ENCODE measurements at places on chromosomes 1 and 21.

DNA sequence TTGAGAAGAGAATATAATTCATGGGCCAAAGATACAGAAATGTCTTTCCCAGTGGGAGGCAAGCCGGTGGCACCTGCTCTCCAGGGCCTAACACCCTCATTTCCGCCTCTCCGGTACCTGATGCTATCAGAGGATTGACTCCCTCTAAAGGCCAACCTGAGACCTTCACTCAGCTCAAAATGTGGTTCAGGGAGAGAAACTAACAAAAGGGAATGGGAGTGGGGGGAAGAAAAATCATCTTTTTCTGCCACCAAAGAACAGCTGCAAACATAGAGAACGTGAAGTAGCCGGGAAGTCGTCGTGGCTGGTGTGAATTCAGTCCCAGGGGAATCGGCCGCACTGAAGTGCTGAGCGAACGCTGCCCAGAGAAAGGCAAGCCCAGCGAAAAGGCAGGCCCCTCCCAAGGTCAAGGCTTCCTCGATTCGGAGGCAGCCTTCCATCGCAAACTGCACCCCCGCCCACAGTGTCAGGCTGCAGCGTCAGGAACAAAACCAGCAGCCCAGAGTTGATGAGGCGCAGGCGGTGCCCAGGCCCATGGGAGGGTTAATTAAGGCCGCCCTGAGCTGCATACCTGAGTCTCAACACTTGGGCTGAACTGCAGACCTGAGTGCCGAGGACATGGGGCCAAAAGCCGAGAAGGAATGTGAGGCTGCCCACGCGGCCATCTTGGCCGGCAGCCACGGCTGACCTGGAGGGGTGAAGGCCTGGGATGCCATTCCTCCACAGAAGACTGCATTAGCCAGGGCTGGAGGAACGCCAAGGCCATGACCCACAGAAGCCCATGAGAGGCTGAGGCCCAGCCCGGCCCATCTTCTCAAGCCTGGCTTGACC is 160.2 kb downstream of the PSMG1 start:
- ATAC-seq = peak; percentile 81

- no peak for ATAC-seq
Measured at GRCh38 chr21:16404776-16405175, 675.0 kb downstream of the USP25 start.

GRCh38 chr21:34890724-34891612 is 158.1 kb downstream of the RUNX1 start:
- ATAC-seq = peak; percentile 6

- ATAC-seq = no peak
Measured at GRCh38 chr21:42746593-42747275, 93.3 kb downstream of the PDE9A start.

- peak; percentile 86 for ATAC-seq
Measured at GRCh38 chr1:55916481-55916880, 662.9 kb downstream of the PLPP3 start.

- no peak for ATAC-seq
Measured at GRCh38 chr1:163444665-163445064, 122.9 kb downstream of the NUF2 start.

- ATAC-seq = no peak
Measured at GRCh38 chr1:224846119-224846907, 83.2 kb upstream of the DNAH14 start.

DNA sequence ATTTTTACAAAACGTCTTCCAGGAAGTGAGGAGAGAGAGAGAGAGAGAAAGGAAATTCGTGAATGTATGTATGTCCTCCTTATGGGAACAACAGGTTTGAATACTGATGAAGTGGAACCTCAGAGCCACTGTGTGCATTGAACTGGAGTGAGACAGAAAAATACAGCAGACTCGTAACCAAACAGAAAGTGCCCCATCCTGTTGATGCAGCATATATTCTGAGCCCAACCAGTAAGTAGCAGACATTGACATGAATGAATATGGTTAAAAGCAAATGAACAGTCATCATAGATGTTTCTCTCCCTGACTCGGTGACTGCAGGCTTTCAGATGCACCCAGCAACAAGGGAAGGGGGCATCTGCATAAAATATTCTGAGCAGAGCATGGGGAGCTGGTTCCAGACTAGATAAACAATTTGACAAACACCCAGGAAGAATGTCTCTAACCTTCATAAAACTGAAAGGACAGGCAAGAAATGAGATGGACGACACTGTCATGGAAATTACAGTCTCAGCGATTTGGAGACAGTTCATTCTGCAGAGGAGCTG is 471.0 kb upstream of the PBX1 start:
- no peak for ATAC-seq

DNA sequence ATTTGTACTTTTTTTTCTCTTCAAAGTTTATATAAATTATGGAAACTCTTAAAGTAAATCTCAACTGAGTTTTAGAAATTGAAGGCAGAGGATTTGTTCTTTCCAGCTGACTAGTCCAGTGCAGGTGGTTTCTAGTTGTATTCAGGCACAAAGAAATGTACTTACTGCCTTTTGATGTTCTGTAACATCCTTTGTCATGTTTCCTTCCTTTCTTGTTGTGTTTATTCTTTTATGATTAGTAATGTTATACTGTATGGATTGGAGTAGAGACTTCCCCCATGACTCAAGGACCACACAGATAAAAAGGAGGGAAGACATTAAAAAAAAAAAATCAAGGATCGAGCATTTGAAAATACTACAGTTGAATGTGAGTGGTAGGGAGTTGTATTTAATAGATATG is 8.0 kb downstream of the HIPK1 start:
- no peak for ATAC-seq

- ATAC-seq = no peak
Measured at GRCh38 chr1:227898502-227899140, 49.1 kb downstream of the WNT9A start.

GRCh38 chr1:170670802-170671628 is 7.1 kb downstream of the PRRX1 start:
- ATAC-seq = peak; percentile 66

- no peak for ATAC-seq
Measured at GRCh38 chr1:210800756-210801155, 333.2 kb downstream of the KCNH1 start.

DNA sequence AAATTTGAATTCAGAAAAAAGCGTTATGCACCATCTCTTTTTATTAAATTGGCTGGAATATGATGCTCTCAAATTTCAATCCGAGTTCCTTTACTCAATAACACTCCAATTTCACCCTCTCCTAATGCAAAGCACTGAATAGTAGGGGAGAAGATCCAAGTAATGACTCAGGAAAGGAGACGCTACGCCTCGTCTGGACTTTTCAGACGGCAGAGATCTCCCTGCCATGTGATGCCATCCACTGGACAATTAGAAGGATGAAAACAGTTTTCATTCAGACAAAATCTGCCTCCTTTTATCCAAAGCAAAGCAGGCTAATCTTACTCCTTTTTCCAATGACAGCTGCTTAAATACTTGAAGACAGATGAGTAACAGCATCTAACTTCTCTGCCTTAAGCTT is 242.4 kb upstream of the GREM2 start:
- ATAC-seq = peak; percentile 100

DNA sequence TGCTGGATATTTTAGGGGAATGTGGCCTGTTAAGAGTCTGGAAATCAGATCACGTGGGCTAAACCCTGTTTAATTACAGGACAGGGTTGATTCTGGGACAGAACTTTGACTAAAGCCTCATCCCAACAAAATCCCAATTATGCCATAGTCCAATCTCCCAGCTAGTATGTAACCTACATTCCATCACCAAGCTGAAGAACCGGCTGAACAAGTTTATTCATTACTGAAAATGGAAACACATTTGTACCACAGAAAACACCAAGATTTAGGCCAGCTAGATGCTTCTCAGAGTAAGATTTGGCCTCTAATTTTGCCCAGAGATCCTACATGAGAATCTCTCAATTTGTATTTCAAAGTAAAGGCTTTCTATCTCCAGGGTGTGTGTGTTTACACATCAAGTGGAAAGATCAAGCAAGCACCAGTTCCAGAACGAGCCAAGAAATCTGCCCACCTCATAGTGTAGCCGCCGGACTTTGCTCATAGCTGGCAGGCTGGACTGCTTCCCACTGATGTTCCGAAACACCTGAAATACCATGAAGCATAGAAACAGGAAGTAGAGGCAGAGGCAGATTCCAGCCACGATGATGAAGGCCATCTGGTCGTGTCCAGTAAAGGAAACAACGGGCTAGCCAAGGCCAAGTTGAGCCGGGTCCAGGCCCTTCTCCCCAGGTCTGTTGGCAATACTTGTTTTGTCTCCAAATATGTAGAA is 86.8 kb downstream of the WLS start:
- ATAC-seq = no peak

DNA sequence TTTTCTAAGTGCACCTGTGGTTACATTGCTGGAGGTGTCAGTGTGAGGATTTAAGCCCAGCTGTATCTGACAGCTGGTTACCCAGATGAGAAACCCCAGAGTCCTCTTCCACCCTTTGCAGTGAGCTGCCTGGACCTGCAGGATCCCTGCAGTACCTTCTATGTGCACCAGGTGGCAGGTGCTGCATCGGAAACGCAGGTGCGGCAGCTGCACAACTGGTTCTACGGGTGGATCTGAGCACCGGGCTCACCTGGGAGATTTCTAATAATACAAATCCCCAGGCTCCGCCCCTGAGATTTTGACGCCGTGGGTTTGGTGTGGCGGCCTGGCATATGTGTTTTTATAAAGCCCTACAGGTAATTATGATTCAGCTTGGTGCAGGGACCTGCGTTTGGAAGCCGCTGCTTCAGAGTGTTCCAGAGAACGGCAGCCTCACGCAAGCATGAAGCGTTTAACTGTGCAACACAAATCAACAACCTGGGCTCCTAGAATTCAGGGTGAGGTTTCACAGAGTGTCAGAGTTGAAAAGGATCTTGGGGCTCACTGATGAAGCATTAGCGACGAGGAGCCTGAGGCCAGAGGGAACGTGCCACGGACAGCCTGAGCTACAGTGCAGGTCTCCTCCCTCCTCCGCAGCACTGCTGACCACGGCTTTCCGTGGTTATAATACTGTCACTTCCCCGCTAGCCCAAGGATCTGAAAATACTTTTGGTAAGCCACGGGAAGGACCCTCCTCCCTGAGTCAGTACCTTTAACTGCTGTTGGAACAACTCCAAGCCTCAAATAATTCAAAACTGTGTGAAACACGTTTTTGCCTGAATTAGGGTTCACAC is 96.7 kb upstream of the TRABD2B start:
- peak; percentile 95 for ATAC-seq

- ATAC-seq = peak; percentile 67
Measured at GRCh38 chr1:25695090-25695770, 78.6 kb downstream of the MAN1C1 start.

GRCh38 chr1:147509786-147510395 is 31.4 kb upstream of the BCL9 start:
- peak; percentile 59 for ATAC-seq

- ATAC-seq = no peak
Measured at GRCh38 chr1:93137604-93138292, 42.5 kb downstream of the TMED5 start.

- ATAC-seq = no peak
Measured at GRCh38 chr1:24732186-24732885, 12.9 kb upstream of the CLIC4 start.

- ATAC-seq = no peak
Measured at GRCh38 chr1:37752213-37752582, 12.7 kb downstream of the EPHA10 start.

GRCh38 chr1:203420263-203420662 is 55.3 kb upstream of the PRELP start:
- ATAC-seq = no peak

DNA sequence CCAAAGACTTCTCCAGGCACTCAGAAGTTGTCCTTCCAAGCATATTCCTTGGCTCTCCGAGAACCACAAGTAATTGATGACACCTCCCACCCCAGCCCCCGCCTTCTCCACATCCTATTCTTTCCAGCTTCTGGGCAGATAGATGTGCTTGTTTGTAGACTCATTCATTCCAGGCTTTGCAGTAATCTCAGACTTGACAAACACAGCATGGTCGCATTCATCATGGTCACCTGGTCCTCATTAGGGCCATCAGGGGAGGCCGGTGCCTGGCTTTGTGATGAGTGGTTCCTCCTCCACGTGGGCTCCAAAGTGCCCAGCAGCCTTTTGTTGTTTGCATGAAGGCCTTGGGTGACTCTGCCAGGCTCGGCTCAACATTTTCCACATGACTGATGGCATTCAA is 28.5 kb upstream of the KCNE2 start:
- ATAC-seq = peak; percentile 51

DNA sequence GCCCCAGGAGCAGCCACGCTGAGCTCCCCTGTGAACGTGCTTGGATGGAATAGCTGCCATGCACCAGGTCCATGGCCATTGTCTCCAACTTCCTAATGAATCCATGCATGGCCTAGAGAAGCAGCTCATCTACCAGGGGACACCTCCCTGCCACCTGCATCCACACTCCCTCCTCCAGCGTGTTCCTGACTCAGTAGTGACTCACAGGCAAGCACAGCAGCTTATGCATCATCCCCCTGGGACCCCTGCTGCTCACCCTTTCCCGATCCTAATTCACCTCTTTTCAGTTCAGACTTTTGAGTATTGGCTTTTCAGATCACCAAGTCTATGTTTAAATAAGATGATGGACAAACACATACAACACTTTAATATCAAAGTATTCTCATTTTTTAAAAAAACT is 39.9 kb upstream of the TADA1 start:
- ATAC-seq = no peak

DNA sequence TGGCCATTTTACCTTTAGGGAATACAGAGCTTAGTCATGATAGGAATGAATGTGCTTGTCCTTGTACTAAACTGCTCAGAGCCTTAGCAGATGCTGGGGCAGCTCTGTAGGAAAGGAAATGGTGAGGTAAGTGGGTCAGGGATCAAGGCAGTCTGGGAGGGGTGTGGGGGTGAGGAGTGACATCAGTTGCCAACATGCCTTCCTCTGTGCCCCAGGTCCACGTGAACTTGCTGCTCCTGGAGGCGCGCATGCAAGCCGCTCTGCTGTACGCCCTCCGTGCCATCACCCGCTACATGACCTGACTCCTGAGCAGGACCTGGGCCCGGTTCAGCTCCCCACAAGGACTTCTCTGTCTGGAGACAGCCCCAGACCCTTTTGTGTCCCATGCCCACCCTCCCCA is 21.2 kb downstream of the SESN2 start:
- ATAC-seq = no peak

DNA sequence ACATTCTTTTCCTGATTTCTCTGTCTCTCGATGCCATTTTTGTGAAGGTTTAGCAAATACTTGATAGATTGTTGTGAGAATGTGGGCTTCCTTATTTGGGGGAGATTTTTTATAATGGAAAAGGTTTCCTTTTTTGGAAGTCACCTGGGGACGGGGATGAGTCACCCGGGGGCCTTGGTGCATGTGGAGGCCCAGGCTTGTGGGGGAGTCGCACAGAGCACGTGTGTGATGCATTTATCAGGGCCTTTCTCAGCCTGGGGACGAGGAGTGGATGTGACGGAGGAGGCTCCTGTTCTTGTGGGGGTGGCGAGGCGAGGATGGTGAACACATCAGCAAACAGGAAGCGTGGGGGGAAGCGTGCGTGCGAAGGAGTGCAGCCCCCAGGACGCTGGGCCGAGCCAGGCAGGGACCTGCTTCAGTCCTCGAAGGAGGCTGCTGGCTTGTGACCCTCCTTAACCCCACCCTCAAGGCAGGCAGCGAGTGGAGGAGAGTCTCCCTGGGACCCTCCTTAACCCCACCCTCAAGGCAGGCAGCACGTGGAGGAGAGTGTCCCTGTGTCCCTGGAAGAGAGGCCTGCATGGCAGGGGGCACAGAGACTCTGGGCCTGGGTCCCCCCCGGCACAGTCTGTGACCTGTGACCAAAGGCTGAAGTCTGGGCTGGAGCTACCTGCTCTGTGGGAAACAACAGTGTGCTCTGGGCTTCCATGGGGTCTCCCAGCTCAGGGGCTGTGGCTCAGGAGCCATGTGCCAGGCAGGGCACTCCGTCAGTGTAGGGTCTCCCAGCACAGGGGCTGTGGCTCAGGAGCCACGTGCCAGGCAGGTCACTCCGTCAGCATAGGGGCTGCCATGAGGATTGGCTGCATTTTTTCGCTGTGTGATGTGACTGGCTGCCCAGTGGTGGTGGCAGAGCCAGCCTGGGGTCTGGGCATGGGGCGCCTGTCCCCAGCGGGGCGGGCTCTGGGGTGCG is 57.2 kb downstream of the AGPAT3 start:
- ATAC-seq = no peak
